NCI-H1092 (cell line): ENCODE measurements at places on chromosomes 13 and 19.

DNA sequence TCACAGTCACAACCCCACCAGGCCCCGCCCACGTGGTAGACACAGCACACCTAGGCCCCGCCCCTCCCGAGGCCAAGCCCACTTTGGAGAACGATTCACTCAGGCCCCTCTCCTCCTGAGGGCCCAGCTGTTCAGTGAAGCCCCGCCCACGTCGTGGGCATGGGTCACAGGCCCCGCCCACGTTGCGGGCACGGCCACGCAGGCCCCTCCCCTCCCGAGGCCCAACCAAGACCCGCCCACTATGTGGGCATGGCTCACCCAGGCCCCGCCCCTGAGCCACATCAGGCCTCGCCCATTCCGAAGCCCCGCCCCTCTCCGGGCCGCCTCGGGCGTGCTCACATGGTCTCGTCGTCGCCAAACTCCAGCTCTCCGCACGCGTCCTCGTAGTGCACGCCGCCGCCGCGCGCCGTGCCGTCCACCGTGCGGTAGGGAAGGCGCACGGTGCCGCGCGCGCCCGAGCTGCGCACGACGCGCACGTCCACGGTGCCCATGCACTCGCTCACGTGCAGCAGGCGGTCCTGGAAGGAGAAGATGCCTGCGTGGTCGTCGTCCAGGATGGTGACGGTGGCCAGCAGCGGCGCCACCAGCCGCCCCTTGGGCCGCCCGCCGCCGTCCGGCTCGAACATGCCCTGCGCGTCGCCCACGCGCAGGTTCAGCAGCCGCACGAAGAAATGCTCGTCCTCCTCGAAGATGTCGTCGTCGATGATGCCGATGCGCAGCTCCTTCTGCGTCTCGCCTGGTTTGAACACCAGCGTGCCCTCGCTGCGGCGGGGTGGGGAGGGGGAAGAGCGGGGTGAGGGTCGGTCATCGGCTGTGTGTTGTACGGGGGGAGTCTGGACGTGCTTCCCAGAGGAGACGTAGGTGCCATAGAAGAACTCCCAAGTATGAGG lies 24.0 kb downstream of the SLC8A2 start:
- DNase-seq, result peak; percentile 31

GRCh38 chr13:44093607-44094564 lies 214.2 kb downstream of the LACC1 start:
- no peak for DNase-seq

- DNase-seq, result no peak
Observed at GRCh38 chr13:110676595-110677587, 29.0 kb downstream of the CARS2 start.

DNA sequence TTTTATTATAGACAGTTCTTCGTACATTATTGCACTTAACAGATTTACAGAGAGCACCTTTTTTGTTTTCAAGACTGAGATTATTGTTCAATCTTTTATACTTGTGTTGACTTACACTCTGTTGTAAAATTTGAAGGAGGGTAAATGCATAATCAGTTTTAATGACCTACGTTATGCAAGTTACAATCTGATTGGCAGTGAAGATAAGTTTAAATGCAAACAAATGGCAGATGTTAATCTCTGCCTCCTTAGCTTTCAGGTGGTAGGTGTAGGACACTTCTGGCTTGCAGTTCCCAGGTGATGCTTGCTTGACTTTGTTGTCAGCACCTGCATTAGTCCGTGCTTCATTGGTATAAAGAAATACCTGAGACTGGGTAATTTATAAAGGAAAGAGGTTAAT lies 424.9 kb downstream of the FGF9 start:
- no peak for DNase-seq

DNA sequence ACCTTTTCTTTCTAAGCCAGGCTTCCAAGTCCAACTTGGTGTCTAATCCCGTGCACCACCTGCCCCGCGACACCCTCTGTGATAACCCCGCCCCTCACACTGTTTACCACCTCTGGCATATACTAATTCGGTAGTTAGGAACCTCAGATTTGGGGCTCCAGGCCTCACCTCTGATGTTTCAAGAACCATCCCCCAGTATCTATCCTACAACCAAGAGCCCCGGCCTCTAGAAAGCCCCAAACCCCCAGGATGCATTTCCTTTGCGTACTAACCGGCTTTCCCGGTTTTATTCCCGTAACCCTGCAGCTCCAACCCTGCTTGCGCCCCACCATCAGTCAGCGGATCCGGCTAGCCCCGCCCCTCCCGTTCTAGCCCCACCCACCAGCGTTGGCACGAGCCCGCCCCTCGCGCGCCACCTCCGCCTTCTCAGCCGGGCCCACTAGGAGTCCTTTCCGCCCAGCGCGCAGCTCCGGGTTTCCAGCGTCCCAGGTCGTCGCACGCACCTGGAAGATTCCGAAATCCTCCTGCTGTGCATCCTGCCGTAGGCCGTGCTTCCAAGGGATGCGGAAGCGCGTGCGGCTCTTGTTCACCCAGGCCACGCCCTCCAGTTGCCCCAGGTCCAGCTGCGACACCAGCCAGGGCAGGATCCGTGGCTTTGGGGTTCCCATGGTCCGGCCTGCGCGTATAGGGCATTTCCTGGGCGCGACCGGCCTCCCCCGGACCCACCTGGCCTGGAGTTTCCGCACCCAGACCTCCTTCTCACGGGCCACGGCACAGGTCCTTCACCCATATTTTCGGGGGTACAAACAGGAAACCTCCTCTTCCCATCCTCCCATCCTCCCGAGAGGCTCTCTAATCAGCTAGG lies 1.3 kb downstream of the IRF3 start:
- DNase-seq, result peak; percentile 34
